ENCODE measurements at places on chromosomes 7 and 10.

DNA sequence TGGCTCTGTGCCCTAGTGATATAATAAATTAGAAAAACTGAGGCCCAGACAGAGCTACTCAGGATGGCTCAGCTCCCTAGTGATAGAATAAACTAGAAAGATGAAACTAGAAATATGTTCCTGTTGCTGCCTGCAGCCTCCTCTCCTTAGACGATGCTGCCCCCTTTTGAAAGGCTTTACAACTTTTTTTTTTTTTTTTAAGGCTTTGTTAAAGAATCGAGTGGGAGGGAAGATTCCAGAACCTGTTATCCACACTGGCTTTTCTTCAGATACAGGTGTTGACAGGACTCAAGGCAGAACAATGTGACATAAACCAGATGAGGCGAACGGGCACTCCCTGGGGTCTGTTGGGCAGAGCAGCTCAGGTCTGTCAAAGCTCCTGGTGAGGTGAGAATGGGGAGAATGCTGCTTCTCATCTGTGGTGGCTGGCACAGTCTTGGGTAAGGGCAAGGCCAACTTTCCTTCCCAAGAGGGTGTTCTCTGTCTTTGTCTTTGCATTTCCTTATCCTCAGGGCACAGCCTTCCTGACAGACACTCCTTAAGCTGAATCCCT is 175.1 kb downstream of the COBL start:
- DNase-seq, result no peak

DNA sequence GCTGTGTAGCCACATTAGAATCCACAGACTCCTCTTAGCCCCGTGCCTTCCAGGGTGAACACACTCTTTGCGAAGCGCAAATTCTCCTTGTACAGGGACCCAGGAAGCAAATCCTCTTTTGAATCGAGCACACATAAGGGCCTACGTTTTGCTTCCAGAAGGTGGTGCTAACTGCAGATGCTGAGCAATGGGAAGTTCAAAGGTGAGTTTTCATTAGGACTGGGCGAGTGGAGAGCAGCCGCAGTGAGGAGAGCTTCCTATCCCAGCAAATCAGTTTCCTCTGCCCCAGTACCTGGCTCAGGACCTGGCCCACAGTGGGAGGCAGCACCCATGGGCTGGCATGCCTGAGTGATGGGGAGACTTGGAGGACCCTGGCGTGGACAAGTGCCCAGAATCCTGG is 23.5 kb upstream of the GPR26 start:
- DNase-seq, result no peak

- no peak for DNase-seq
Measured at GRCh38 chr7:16841681-16842080, 36.9 kb upstream of the AGR2 start.

DNA sequence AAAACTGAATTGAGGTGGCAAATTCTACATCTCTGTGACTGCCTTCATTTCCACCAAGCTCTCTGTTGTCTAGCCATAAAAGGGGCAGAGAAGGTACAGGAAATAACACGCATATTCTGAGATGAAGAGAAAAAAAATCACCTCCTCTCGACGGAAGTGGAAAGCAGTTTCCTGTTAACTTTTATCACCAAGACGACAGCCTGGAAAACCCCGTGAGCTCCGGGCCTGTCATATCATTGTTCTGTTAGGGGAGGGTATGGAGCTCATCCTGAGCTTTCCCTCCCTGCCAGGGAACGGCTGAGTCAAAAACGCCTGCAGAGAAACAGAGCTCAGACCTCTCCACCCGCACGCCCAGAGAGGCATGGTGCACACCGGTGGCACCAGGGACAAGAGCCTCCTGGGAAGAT is 200.3 kb downstream of the PRPF18 start:
- no peak for DNase-seq

- DNase-seq, result no peak
Measured at GRCh38 chr7:88669913-88670312, 89.6 kb upstream of the ZNF804B start.

- DNase-seq, result peak; percentile 51
Measured at GRCh38 chr7:80640846-80641245, 2.4 kb downstream of the CD36 start.

GRCh38 chr7:118312051-118312450 is 87.5 kb downstream of the ANKRD7 start:
- no peak for DNase-seq

DNA sequence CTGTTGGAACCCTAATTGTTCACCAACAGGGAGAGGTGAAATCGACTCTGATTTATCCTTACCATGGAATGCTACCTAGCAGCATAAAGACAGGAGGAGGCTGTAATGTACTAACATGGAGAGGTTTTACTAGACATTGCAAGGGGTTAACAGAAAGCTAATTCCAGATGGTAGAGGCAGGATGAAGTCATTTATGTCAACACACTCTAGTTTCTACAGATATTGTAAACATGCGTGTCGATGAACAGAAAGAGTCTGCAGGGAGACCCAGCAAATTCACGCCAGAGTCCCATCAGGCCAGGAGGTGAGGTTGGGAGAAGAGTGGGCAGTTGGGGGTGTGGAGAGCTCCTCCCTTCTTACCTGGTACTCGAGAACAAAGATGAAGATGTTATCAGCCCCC is 7.0 kb downstream of the NPC1L1 start:
- no peak for DNase-seq

DNA sequence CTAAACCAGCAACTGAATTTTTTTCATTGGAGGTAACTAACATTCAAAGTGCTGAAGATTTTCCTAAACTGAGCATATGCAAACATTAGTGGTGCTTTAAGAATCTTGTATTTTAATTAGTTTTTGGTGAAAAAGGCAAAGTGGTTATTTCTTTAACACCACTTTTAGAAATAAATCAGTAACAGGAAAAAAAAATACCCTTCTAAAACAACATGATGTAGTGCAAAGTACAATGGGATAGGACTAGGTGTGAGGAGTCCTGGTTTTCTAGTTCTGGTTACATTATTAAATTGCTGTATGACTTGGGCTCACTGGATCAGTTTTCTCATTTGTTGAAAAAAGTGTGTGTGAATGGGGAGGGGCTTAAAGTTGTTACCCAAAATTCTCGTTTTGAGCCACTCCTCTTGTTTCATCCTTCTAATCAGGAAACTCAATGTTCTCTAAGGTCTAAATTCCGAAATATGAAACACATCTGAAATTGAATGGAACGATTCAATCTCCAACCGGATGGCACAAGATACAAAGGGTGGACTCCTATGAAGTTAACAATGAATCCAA is 1.8 kb downstream of the WASL start:
- no peak for DNase-seq

DNA sequence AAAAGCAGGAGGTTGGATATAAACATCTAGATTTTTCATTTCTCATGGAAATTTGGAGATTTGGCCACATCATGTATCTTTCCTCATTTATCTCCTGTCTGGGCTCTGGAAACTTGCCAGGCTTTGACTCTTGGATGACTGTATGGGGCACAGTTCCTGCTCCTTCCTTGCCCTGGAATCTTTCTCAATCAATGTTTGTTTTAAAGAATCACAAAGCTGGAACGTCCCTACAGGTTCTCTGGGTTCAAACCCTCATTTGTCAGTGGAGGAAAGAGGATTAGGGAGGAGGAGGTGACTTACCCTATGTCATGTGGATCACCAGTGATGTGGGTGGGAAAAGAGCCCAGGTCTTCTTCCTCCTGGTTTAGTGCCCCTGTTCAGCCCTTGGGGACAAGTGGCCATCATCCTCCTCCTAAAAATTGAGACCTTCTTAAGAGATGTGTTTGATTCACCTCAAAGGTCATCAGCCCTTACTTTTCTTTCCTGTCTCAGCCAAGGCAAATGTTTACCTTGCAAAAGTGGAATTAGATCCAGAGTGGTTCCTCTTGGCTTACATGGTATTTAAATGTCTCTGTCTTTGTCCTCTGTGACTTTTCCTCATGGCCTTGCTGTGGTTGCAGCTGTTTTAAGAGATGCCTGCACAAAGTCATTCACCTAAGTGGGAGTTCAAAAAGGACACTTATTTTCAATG is 38.8 kb upstream of the PDZD8 start:
- no peak for DNase-seq

DNA sequence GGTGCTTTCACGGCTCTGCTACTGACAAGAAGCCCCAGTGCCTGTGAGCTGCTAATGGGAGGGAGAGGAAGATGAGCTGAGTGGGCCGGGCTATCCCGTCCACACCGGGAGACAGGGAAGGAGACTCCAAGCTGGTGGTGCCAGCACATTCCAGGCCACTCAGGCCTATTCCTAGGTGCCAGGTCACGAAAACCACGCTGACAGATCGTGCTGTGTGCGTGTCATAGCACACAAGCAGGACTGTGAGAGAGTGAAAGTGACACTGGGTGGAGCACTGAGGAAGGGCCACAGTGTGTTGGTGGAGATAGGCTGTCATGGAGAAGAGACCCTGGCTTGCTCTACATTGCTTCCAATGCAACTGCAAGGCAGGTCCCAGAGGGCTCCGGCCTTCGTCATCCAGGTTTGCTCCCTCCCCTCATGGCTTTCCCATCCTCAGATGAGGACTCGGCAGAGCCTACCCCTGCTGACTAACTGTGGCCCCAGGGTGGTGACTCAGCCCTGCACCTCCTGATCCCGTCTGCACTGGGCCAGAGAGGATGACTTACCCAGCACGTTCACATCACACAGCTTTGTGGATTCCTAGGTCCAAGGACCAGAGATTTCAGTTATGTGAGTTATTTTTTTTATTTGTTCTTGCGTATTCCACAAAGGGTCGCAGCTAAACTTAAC is 167.3 kb downstream of the EGFR start:
- peak; percentile 54 for DNase-seq

GRCh38 chr10:127372361-127372760 is 176.0 kb upstream of the INSYN2A start:
- no peak for DNase-seq

- DNase-seq, result no peak
Measured at GRCh38 chr10:5833814-5834213, 20.6 kb upstream of the GDI2 start.

DNA sequence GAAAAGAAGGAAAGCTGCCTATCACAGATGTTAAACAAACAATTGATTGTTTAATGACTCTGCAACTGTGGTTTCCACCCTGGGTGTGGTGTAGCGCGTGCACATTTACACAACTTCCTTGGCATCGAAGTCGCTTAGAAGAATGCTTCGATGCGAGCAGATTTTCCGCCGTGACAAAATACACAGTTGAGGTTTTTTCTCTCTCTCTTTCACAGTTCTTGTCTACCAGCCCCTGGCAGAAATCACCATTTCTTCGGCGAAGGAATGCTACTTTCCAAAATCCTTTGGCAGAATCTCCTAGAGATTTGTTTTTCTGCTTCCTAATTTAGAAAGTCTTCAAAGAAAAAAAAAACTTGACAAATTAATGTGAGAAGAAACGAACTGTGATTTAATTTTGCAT is 70.7 kb upstream of the C1QL3 start:
- DNase-seq, result no peak

- no peak for DNase-seq
Measured at GRCh38 chr7:1667566-1668395, 2.3 kb upstream of the ELFN1 start.

DNA sequence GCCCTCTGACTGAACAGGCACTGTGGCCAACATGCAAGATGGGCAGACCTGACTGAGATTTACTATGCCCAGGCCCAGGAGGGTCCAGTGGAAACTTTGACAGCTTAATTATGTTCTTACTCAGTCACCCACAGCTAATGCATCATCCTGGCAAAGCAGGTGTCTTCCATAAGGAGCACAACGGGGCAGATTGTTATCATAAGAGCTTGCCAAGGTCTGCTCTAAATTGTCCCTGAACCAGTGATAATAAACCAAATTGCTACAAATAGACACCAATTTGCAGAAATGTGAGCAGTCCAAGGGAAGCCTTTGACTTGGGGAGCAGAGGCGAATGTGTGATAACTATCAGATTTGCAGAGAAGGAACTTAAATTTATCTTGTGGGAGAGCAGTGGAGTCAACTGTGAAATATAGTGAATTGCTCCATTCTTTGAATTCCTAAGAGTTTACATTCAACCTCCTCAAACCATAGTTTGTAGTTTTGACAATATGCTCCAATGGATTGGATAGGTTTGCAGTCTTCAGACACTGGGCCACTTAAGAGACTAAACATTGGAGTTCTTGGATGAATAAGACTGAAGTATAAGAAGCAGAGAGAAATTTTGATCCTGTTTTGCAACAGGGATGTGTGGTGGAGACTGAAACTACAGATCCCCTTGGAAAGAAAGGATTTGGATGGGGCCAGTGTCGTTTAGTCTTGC is 494.7 kb downstream of the CCSER2 start:
- no peak for DNase-seq

GRCh38 chr10:126564326-126564888 is 106.1 kb downstream of the C10orf90 start:
- no peak for DNase-seq

- DNase-seq, result no peak
Measured at GRCh38 chr10:60975716-60976115, 31.7 kb upstream of the RHOBTB1 start.

DNA sequence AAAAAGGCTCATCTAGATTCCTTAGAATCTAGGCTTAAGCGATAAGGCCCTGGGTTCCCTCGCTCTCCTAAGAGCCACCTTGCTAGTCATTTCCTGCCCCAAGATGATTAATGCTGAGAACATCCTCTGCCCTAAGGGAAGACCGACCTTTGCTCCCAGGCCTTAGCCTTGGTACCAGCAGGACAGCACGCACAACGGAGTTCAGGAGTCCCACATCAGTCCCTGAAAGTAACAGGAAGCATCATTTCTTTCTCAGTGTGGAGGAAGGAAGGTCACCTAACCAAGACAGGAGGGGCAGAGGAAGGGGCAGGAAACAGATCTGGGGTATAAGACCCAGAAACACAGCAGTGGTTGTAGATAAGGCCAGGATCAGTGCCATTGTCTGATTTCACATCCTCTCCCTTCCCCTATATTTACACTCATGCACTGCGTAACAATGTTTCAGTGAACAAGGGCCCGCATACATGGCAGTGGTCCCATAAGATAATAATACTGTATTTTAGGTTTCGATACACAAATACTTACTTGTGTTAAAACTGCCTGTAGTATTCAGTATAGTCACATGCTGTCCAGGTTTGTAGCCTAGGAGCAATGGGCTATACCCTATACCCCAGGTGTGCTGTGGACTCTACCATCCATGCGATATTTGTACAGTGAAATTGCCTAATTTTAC is 8.1 kb upstream of the FAM107B start:
- peak; percentile 2 for DNase-seq

GRCh38 chr7:110061387-110061786 is 1029.5 kb upstream of the LRRN3 start:
- no peak for DNase-seq

DNA sequence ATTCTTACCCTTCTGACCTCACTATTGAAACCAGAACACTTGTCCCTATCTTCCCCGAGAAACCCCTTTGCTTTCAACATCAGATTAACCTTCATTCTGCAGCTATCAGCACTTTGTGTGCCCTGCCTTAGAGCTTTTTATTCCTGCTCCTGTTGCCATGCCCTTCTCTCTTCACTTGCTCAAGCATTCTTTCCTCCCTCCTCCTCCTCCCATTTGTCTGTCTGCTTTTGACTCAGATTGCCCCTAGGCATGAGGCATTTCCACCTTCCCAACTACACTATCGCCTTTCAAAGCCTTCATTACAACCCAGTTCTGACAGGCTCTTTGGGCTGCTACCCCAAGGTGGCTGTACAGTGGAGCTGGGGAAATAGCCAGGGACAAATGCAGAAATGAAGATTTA is 143.3 kb downstream of the SLC25A13 start:
- no peak for DNase-seq
